Thymus (tissue), 14 donors: ENCODE measurements at places on chromosomes 11 and 22. TPM values are rescaled to one million over a fixed set of nuclear protein-coding genes. Genes with fewer than 3 reads are reported as not detected.

DNA sequence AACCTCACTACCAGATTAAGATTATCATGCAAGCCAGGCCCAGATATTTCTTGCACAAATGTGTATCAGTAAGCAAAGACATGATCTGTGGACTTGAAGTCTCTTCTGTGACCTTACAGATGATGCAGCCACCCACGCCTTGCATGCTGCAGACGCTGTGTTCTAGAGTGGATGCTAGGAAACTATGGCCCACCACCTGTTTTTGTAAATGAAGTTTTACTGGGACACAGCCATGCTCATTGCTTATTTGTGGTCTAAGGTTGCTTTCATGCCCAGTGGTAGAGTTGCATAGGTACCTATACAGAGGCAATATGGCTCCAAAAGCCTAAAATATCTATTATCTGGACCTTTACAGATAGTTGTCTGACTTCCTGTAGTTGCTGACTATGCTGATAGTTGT, 47.5 kb upstream of the SORL1-AS1 start:
- no peak overlapping the region for H3K27ac ChIP-seq
- DNase-seq, result no peak
- H3K36me3 ChIP-seq, result peaks cover 17% of the 10 kb centered on the region
- H3K4me1 ChIP-seq, result peaks cover under 1% of the 10 kb centered on the region

- H3K27ac ChIP-seq, result no peak overlapping the region
- no peak for DNase-seq
- no peaks in the 10 kb centered on the region for H3K27me3 ChIP-seq
Measured at GRCh38 chr22:20022978-20023613, 2.2 kb downstream of the TANGO2 start.

DNA sequence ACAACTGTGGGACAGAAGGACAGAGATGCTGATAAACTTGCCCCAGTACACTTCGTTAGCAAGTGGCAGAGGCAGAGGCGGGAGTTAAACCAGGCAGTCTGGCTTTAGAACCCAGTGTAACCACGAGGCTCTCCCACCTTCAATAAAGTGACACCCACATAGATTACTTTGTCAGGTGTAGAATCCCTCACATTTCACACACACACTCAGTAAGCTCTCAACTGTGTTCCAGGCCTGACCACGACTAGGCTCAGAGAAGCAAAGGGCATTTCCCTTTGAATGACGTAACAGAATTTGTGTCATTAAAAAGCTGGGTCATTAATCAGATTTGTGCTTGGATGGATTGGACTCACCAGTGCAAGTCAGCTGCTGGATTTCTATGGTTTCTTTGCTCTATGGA, 118.3 kb upstream of the RCN1 start:
- no peaks in the 10 kb centered on the region for H3K27me3 ChIP-seq
- no peak for DNase-seq
- no peaks in the 10 kb centered on the region for H3K4me1 ChIP-seq

GRCh38 chr11:59076876-59077571, 9.1 kb upstream of the GLYATL1B start:
- no peak for DNase-seq
- H3K27me3 ChIP-seq, result no peaks in the 10 kb centered on the region
- H3K27ac ChIP-seq, result no peak overlapping the region
- H3K4me3 ChIP-seq, result no peak overlapping the region
- no peaks in the 10 kb centered on the region for H3K36me3 ChIP-seq

The TP53AIP1 gene
- polyA plus RNA-seq, result 1.6 TPM

The MPZL2 gene
- 47.7 TPM for polyA plus RNA-seq
